CD4-positive, alpha-beta T cell treated with Interleukin-12 subunit alpha and Interleukin-12 subunit beta, for 1 hour (primary cell): ENCODE measurements at places on chromosomes 5 and 9.

DNA sequence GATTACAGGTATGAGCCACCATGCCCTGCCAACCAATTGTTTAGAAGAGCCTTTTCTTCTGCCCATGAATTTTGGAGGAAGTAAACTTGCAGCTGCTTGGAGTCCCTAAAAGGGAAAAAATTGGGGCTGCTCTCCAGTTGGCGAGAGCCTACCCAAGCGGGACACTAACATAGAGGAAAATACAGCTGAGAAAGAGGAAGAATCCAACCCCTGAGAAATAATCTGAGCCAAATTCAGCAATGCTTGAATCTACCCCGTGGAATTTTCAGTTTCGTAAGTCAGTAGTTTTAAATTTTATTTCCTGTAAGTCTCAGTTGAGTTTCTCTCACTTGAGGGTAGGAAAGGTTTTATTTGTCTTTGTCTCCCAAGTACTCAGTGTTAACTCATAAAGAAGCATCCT is 30.4 kb upstream of the UBTD2 start:
- no peak for DNase-seq

DNA sequence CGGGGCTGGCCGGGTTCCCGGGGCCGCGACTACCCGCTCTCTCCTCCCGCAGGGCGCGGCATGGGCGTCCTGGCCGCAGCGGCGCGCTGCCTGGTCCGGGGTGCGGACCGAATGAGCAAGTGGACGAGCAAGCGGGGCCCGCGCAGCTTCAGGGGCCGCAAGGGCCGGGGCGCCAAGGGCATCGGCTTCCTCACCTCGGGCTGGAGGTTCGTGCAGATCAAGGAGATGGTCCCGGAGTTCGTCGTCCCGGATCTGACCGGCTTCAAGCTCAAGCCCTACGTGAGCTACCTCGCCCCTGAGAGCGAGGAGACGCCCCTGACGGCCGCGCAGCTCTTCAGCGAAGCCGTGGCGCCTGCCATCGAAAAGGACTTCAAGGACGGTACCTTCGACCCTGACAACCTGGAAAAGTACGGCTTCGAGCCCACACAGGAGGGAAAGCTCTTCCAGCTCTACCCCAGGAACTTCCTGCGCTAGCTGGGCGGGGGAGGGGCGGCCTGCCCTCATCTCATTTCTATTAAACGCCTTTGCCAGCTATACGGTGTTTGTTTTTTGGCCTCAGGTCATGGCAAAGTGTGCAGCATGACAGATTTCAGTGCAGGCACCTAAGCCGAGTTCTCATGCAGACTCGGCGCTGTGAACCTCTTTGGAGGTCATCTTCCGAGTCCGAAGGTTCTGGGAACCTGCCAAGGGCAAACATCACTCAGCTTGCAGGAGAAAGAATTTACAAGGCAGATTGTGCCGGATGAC is 516 bp downstream of the MRPL41 start:
- no peak for DNase-seq

DNA sequence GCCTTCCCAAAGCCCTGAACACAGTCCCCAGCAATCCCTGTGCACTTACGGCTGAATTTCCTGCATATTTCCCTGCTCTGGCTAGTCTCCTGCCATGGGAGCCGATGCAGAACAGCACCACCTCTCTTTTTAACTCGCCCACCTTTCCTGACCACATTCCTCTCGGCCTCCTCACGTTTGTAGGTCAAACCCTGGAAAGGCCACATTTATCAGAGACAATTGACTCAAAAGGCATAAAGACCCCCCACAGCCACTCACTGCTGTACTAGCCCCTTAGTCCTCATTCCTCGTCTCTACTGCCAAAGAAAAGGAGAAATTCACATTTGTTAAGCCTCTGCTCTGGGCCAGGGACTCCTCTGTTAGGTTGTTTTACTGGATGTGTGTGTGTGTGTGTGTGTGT is 43.6 kb downstream of the ENC1 start:
- no peak for DNase-seq

- DNase-seq: no peak
These were observed 1196.1 kb upstream of the CDH9 start for GRCh38 chr5:28234356-28234968.

DNA sequence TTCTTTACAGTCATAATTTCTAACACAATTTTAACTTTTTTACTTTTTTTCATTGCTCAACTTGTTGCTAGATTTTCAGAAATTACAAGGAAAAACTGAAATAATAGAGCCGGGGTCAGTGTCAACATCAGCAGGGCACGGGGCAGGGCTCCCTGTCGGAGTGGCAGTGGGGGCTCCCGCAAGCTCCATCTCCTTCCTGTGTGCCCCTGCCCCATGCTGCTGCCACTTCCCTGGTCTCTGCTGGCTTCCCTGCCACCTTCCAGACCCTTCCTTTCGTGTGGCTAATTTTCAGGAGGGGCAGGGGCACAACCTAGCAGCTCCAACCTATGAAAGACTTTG is 1.0 kb upstream of the EXOC3 start:
- DNase-seq: no peak

DNA sequence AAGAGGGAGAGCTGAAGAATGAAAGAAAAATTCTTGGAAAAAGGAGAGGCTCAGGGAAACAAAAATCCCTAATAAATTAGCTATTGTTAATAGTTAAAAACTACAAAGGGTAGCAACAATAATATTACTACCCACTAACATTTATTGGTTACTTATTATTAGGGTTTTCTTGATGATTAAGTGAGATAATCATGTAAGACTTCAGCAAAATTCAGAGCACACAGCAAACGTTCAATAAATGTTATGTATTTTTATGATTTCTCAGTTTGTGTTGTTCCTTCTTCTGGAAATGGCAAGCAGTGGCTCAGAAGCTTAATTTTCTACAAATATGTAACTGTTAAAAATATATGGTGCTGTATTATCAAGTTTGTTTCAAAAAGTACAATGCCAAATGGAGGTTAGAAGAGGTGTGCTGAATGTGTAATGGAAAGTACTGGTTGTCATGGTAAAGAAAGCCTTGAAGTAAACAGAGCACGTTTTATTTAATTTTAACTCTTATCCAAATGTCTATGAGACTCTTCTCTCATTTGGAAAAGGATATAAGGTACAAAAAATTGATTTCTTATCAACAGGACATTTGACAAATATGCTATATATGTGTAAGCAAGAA is 226.0 kb upstream of the ATP10B start:
- no peak for DNase-seq

DNA sequence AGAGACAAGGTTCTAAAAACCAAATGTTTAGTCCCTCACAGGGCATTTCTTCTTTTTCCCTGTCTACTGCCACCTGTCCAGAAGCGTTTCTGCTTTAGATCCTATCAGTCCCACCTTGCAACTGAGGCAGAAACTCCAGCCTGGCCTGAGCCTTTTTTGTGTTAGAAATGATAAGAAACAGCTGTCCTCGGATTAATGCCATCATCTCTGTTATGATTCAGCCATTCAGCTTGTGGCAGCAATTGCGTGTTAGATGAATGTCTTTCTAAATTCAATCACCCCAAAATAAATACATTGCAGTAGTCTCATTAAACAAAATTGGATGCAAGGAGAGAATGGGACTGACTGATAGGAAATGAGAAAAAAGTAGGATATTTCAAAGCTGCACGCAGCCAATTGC is 28.3 kb upstream of the FRMPD1 start:
- no peak for DNase-seq

DNA sequence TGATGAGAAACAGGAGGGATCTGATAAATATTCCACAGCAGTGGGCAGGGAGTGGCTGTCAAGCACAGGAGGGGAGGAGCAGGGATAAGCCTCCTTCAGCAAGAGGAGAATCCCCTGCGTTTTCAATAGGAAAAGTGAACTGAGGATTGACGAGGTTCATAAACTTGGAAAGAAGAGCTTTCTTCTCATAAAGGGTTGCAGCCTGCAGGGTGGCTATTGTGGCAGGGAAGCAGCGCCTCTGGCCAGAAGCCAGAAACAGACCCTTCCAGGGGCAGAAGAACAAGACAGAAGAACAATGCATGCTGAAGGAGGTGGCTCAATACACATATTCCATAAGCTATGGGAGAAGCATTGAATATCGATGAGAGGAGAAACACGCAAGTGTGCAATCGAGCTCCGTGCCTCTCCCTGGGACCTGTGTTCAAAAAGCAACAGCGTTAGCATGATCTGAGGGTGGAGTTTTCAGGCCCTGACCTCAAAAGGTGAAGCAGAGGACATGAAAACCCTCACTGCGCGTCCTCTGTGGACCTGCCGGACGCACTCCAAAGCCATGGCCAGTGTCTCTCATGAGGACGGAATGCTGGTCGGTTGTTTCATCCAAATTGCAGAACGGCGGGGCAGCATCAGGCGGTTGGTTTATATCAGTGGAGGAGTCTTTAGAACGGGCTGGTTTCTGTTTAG is 67.6 kb downstream of the ANKRD33B start:
- no peak for DNase-seq

DNA sequence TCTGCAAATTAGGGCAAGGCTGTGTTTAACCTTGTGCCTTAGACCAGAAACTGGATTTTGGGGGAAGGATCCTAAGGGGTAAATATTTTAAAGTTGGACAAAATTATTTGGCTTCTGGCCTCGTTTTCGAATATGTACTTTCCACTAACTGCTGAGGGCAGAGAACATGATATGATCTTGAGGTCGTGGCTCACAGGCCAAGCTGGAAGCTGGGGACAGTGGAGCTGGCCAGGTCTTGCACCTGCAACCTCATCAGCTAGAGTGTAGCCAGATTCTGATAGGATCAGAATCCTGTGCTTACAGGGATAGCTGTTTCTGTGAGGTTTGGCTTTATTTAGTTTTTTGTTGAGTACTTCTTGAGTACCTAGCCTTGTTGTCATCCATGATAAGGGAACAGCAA is 24.9 kb downstream of the MAN2A1 start:
- DNase-seq: no peak

- no peak for DNase-seq
These were observed 91.0 kb upstream of the SH3PXD2B start for GRCh38 chr5:172545291-172545801.

- DNase-seq: no peak
These were observed 178.2 kb downstream of the SEC61B start for GRCh38 chr9:99400184-99400731.

GRCh38 chr9:118987167-118987566 is 382.1 kb downstream of the BRINP1 start:
- DNase-seq: no peak

DNA sequence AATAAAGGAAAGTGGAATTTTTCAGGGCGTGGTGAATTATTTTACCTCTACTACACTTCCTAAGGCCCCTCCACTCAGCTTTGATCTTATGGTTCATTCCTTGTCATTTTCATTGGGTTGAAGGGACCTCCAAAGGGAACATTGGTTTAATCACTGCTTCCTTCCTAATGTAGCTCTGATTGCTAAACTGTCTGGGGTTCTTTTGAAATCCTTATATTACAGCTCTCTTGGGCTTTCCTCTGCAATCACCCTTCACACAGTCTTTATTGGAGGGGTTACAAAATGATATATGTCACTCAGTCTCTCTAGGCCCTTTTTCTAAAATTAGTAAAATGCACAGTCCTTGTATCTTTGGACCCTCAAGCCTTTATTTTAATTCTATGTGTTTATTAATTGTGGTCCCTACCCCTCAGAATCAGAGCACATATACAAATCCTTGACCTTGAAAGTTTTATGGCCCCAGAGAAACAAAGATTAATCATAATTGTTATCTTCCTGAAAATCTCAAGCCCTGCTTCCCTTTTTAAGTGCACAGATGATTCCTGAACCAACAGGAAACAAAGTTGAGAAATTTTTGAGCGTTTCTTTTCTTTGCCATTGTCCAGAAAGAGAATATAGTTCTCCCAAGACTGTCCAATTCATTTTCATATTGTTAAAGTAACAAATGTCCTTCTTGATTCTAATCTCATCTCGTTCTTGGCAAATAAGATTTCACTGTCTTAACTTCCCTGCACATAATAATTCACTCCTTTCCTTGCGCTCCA is 330.0 kb downstream of the ARRDC3 start:
- DNase-seq: no peak

DNA sequence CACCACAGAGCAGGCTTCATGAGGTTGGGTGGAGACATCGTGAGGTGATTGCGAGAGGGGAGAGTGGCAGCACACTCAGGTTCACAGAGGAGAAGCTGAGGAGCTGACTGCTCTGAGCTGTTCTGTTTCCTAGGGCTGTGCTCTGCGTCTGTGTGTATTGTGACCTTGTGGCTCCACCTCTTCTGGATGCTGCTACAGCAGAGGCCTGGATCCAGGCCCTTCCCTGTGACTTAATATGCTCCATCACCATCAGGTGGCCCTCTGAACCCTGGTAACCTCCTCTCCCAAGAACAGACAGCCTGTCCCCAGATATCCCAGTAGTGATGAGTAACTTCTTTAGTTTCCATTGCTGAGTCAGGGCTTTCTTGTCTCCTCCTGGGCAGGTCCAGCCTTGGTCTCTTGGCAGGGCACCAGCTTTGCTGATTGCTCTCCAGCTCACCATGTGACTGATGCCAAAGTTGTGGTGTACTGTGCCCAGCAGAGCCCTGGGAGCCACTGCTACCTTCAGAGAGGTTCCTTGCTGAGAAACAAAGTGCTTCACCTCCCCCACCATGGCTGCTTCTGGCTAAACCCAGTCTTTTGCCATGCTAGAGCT is 212.8 kb upstream of the CHD1 start:
- no peak for DNase-seq

DNA sequence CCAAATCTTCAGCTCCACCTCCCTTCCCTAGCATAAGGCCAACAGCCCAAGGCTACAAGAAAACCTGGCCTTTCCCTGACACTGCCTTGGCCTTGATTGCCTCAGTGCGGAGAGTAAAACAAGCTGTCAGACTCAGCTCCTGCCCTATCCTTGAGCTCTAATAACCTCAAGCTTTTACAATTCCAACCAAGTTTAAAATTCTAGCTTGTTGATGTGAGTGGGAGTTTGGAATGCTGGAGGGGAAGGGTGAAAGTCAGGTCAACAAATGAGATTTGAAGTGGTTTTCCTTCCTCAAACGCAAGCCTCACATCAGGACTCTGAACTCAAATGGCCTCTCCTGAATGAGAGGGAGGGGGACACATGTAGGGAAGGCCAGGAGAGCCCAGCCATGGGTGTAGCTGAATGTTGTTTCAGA is 197.0 kb upstream of the VLDLR start:
- DNase-seq: no peak

GRCh38 chr5:603081-603998 is 8.8 kb upstream of the CEP72 start:
- DNase-seq: no peak

- no peak for DNase-seq
These were observed 1045.7 kb upstream of the CDH9 start for GRCh38 chr5:28084069-28084468.

DNA sequence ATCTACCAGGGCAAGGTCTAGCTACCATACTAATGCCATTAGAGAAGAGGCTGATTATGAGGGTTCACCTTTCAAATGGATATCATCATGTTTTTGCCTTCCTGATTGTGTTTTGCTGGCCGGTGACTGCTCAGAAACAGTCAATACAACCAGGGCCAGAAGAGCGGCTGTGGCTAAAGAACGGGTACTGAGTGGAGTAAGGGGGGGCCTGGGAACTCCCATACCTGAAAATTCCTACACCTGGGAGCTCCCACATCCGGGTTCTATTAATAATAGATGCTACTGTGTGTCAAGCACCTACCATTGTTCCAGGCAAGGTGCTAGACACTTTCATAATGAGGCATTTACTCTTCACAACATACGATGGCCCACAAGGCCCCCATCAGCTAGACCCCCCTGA is 79.2 kb downstream of the CDK5RAP2 start:
- no peak for DNase-seq
